Fibroblast of skin of right quadriceps (primary cell): ENCODE measurements at places on chromosomes 5 and 9.
A peak's percentile ranks its signal among the peaks of the same experiment; 100 is the strongest.

DNA sequence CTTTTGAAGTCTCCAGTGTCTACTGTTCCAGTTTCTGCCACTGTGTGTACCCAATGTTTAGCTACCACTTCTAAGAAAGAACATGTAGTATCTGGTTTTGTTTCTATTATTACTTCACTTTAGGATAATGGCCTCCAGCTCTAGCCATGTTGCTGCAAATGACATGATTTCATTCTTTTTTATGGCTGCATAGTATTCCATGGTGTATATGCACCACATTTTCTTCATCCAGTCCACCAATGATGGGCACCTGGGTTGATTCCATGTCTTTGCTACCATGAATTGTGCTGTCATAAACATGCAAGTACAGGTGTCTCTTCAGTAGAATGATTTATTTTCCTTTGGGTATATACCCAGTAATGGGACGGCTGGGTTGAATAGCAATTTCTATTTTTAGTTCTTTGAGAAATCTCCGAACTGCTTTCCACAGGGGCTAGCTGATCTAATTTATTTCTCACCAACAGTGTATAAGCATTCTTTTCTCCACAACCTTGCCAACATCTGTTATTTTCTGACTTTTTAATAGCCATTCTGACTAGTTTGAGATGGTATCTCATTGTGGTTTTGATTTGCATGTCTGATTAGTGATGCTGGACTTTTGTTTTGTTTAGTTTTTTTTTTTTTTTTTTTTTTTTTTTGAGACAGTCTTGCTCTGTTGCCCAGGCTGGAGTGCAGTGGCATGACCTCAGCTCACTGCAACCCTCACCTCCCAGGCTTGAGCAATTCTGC lies 68.9 kb downstream of the WDR41 start:
- DNase-seq, result peak; percentile 84

DNA sequence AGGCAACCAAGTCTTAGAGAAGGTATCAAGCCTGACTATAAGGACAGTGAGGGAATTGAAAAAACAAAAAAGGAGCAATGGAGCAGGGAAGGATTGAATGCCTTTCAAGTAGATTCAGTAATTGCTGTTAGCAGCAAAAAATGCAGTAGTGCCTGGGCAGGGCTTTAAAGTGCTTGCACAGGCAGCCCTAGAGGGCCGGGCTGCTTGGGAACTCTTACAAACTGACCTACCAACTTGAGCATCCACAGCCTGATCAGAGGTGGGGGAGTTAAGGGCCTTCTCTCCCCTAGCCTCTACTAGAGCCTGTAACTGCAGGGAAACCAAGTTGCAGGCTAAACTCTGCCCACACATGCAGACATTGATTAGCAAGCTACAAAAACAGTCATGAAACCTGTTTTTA lies 19.4 kb downstream of the FXN start:
- DNase-seq, result no peak

GRCh38 chr5:175059687-175060211 lies 335.4 kb downstream of the MSX2 start:
- DNase-seq, result peak; percentile 28

GRCh38 chr5:82748688-82749460 lies 328.3 kb downstream of the TMEM167A start:
- DNase-seq, result no peak

GRCh38 chr5:119597728-119598298 lies 31.5 kb upstream of the FAM170A start:
- no peak for DNase-seq

- no peak for DNase-seq
Observed at GRCh38 chr9:118423021-118423420, 718.8 kb downstream of the TLR4 start.

- DNase-seq, result peak; percentile 15
Observed at GRCh38 chr9:76369583-76369982, 24.6 kb downstream of the RFK start.

- DNase-seq, result peak; percentile 85
Observed at GRCh38 chr9:79221084-79221483, 350.7 kb upstream of the TLE4 start.

- DNase-seq, result no peak
Observed at GRCh38 chr5:105947461-105947860, 1723.3 kb downstream of the EFNA5 start.

DNA sequence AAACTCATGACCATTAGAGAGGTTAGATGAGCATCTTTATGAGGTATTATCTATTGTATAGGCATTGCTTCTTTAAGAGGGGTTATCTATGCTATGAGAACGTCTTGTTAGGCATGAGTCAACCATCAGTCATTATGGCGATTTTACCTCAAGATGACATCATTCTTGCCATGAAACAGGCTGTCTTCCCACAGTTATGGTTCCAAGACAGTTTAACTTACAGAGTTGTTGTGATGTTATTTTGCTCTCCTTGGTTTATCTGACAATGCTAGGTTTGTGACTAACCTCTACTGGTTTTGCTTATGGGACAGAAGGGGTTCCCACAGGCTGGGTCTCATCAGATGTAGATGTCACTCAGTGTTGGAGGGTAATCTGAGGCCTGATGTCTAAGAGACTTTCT lies 1864.7 kb upstream of the ACO1 start:
- DNase-seq, result peak; percentile 3

- no peak for DNase-seq
Observed at GRCh38 chr5:169244812-169245211, 56.1 kb downstream of the SLIT3 start.

DNA sequence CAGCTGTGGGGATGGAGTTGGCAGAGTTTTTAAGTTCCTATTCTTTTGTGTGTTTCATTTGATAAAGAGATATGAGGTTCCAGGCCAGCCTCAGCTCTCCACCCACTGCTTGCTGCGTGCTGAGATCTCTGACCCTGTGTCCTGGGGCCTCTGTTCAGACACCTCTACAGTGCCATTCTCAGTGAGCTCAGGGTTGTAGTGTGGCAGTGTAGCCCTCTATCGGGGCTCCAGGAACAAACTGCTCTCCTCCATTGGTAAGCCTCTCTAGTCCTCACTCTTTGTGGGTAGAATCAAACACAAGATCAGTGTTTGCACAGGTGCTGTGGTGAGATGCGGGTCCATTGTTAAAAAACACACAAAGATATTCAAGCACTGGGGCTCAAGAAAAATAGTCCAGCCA lies 386.6 kb upstream of the RPS23 start:
- no peak for DNase-seq
